ENCODE measurements at places on chromosomes 2 and 18.

- DNase-seq: no peak
Measured at GRCh38 chr18:59423259-59423658, 64.2 kb upstream of the LMAN1 start.

GRCh38 chr2:37896319-37896718 is 28.8 kb upstream of the RMDN2 start:
- DNase-seq: no peak

GRCh38 chr2:219369447-219369861 is 18.3 kb downstream of the DNPEP start:
- no peak for DNase-seq

DNA sequence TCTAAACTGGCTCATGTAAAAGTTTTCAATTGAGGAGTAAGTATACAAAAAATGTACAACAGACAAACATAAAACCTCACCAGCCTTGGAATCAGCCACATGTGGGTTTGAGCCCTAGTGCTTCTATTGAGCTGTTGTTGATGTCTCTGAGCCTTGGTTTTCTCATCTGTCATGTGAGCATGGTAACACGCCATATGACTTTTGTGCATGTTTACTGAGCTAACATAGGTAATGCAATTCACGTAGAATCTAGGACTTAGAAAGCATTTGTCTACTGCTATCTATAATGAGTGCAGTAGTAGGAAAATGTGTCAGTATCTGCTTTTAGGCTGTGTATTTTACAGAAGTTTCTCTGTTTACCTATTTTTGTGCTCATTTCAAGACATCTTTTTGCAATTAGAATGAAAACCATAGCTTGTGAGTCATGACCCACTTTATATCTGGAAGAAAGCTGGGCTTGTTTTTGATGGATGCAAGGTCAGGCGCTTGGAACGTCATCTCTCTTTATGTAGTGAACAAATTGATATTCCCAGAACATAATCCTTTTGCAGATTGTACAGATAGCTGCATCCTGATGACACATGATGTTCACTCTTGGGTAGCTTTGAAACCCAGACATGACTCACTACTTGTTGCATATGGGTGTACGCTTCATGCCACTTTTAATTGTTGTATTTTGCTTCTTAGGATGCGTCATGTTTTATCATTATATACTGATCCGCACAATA is 94.3 kb downstream of the RNF144A start:
- DNase-seq: no peak

- DNase-seq: no peak
Measured at GRCh38 chr2:158797963-158798700, 3.0 kb downstream of the DAPL1 start.

- no peak for DNase-seq
Measured at GRCh38 chr18:44781886-44782285, 101.2 kb downstream of the SETBP1 start.

DNA sequence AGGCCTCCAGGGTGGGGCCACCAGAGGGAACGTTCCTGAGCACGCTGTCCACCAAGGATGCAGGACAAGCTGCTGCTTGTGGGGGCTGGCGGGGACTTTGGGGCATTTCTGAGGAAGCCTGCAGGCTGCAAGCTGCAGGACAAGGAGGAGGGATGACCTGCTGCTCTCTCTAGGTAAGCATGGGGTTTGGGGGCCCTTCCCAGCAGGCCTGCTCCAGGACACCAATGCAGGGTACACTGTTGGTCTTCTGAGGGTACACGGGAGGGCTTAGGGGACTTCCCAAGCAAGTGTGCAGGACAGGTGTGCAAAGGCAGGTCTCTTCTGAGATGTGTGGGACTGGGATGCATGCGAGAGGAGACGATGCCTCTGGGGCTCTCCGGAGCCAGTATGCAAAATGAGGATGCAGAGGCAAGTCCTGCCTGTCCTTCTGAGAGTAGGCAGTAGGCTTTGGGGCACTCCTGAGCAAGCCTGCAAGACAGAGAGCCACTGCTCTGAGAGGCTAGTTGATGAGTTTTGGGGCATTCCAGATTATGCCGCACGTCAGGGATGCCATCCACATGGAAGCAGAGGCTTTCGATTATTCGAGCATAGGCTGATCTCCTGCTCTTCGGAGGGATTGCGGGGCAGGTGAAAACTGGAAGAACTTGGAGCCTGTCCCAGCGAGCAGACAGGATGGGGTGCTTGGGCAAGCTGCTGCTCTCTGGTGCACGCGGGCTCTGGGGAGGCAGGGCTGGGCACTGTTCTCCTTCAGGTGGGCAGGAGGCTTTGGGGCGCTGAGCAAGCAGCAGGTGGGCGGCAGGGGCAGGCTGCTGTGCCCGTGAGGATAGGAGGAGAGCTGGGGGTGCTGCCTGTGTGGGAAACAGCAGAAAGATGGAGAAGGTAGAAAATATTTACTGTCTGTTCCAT is 44.6 kb downstream of the CNGA3 start:
- DNase-seq: no peak

- no peak for DNase-seq
Measured at GRCh38 chr2:98715812-98716451, 15.0 kb downstream of the MGAT4A start.

GRCh38 chr2:48356701-48357325 is 173.1 kb upstream of the STON1 start:
- no peak for DNase-seq

DNA sequence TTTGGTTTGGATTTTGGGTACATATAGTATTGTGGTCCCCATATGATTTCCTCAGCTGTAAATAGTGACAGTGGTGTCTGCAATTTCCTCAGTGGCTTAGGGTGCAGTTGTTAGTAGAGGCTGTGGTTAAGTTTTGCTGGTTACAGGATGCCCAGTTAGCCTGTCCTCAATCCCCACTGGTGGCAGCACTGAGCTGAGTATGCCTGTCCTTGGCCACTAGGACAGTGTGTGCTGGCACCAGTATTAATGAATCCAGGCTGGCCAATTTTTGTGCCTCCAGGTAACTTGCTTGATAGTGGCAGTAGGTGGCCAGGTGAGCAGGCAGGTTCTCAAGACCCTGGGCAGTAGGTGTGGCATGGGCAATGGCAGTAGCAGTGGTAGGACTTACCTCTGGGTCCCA is 973.1 kb downstream of the TMEM182 start:
- no peak for DNase-seq

DNA sequence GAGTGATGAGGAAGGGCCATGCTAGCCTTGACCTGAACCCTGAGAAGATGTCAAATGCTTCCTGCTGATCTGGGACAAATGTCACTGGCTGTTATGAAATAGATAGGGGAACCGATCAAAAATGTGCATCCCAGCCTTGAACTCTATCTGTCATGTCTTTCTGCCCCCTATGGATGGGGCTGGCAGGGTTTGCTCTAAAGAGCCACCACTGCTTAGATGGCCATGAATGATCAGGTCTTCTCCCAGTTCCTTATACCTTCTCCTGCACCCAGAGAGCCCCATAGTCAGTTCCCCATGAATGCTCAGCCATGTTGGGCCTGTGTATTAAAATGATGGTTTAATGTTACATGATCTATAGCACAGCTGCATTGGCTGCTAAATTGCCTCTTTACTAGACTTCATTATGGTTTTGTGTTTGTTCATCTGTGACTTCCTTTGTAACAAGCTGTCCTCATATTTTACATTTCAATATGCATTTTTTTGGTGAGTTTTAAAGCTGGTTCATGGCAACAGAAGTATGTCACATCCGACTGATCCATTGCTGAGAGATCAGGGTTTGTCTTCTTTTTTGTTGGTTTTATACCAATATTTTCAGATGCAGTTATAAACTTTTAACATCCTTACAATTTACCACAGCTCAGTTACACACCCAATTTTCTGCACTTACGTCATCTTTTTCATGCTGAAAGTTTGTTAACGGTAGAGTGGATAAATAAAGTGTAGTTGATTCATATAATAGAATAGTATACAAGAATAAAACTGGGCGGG is 56.3 kb upstream of the SMAD2 start:
- DNase-seq: no peak

GRCh38 chr2:223860809-223861738 is 23.7 kb upstream of the AP1S3 start:
- no peak for DNase-seq

- no peak for DNase-seq
Measured at GRCh38 chr2:10883066-10883465, 28.7 kb upstream of the KCNF1 start.

DNA sequence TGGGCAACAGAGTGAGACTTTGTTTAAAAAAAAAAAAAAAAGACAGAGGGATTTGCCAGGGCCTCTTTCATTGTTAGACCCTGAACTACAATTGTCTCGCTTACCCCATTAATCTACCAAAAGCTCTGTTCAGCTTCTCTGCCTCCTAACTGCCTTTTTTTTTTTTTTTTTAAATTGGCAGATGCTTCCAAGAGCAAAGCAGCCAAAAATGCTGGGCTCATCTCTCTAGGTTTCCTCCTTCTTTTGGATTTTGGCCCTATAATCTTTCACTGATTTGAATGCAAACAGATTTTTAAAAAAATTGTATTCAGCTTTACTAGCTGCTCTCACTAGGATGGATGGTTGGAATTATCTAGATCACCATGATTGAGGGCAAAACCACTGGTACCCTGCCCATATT is 33.2 kb upstream of the RAPGEF4 start:
- DNase-seq: no peak

GRCh38 chr2:49812730-49813129 is 658.4 kb upstream of the FSHR start:
- DNase-seq: no peak

DNA sequence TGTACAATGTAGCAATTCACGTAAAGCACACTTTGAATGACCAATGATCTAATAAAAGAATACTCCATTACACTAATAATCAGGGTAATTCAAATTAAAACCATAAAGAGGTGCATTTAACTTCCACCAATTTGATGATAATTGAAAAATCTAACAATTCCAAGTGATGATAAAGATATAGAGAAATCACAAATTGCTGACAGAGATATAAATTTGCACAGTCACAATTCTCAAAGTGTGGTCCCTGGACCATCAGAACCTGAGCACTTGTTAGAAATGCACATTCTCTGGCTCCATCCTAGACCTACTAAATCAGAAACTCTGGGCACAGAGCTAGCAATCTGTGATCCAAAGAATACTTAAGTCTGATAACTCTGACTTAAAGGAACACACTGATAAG is 165.8 kb upstream of the DCC start:
- DNase-seq: no peak

GRCh38 chr2:160281213-160281612 is 81.1 kb upstream of the ITGB6 start:
- DNase-seq: no peak

DNA sequence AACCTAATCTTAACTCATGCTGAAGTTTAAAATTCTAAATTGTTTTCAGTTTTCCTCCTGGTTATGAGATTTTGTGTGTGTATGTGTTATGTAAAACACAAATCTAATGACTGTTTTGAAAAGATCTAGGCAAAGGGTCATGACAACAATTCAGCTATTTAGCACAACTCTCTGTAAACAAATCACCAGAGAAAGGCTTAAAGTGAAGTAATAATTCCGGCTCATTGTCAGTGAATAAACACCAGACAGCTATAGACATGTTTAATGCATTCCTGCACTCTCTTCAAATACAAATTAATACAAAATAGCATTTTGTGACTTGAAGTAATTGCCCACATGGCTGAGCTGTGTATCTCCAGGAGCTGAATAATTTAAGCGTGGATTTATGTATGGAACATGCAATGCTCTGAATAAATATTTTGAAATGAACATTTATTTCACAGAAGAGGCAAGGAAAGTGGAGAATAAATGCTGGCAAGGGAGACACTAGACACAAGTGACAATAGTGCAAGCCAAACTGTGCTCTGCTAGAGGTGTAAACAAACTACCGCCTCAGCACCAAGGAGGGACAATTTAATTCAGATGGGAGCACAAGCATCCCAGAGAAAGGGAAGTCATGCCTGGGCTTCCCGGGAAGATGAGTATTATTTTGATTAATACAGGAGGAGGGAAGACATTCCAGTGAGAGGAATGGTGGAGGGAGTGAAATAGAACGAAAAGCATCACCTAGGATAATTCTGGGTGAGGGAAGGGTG is 133.6 kb upstream of the XPO1 start:
- DNase-seq: no peak

DNA sequence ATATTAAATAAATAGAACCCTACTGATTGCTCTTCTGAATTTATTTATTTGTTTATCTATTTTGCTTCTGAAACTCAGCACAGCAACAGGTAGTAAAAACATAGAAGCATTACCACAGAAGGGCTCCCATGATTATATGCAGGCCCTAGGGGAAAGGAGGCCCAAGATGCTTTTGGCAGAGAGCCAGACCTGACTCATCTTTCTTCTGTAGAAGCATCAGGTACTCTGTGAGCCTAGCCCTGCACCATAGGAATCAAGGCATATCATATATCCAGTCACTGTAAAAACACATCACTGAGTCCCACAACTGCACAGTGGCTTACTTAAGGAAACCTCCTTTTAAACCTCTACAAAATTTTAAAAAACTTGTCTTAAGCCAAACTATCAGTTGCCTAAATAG is 1.8 kb downstream of the SCN9A start:
- DNase-seq: no peak

DNA sequence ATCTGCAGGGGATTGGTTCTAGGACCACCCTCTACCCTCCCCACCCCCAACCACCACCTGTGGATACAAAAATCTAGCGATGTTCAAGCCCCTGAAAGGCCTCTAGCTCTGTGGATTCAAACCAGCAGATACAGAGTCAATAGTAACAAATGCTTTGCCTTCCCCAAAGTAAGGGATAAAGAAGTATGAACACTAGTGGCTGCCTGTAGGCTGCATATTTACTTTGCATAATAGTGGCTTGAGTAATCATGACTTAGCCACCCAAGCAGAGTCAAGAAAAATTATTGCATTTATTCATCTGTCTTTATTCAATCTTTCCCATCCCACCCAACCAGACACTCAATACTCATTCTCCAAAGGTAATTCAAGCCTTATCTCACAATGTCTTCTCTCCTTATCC is 43.8 kb downstream of the SOCS6 start:
- no peak for DNase-seq

DNA sequence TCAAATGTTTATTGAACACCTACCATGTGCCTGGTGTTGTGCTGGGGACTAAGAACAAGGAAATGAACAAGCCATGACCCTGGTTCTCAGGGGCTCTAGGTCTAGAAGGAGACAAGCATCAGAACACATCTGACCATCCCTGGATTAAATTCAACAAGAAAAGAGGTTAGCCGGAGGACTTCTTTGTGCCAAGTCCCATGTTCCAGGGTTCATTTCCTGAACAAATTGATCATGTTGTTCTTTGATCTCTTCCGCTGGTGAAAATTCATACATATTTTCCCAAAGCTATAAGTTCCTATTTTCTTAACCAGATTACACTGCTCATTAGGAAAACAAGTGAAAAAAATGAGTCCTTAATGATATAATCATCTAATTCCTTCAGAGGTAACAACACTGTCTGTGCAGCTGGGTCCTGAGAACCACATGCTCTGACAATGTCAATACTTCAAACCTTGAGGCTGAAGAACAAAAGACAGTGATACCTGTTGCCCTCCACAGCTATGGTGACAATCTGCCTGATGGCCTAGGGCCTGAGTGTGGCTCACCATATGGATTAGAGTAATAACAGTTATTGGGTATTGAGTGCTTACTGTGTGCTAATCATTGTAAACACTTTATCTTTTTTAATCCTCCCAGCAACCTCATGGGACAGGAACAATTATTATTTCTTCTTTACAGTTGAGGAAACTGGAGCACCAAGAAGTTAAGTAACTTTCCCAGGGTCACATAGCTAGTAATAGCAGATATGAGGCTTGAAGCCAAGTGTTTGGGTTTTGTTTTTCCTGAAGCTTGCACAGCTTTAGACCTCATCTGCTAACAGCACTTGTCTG is 24.6 kb upstream of the INO80C start:
- DNase-seq: no peak

GRCh38 chr2:15141211-15141610 is 419.9 kb downstream of the NBAS start:
- DNase-seq: no peak
